ENCODE measurements at places on chromosomes 3 and 15. TPM values are rescaled to one million over a fixed set of nuclear protein-coding genes. Genes with fewer than 3 reads are reported as not detected.

- DNase-seq, result peak; percentile 31
Observed at GRCh38 chr3:61530355-61530754, 31.0 kb upstream of the PTPRG start.

DNA sequence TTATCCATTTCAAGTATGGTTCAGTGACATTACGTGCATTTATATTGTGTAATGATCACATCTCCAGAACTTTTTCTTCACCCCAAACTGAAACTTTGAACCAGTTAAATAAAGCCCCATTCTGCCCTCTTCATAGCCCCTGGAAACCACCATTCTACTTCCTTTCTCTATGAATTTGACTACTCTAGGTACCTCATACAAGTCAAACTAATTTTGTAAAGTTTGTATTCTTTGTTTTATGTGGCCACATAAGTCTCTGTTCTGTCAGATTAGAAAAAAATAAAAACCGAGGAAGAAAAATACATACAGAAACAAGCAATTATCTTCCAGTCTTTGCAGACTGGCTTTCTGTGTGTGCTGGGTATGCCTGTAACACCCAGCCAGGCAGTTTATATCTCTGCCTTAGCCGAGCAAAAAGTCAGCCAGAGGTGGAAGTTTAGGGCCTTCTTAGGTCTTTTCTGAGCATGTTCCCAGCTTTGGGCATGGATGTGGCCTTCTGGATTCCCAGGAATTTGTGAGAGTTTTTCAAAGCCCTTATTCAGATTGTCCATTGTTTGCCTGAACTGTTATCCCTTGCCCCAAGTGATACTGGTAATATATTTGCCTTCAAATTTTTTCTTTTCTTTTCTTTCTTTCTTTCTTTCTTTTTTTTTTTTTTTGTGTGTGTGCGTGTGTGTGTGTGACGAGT is 6.0 kb upstream of the GRAMD1C start:
- DNase-seq, result no peak

- no peak for DNase-seq
Observed at GRCh38 chr3:156059950-156060501, 60.4 kb upstream of the KCNAB1 start.

GRCh38 chr3:43998836-43999727 is 242.6 kb upstream of the TOPAZ1 start:
- no peak for DNase-seq

DNA sequence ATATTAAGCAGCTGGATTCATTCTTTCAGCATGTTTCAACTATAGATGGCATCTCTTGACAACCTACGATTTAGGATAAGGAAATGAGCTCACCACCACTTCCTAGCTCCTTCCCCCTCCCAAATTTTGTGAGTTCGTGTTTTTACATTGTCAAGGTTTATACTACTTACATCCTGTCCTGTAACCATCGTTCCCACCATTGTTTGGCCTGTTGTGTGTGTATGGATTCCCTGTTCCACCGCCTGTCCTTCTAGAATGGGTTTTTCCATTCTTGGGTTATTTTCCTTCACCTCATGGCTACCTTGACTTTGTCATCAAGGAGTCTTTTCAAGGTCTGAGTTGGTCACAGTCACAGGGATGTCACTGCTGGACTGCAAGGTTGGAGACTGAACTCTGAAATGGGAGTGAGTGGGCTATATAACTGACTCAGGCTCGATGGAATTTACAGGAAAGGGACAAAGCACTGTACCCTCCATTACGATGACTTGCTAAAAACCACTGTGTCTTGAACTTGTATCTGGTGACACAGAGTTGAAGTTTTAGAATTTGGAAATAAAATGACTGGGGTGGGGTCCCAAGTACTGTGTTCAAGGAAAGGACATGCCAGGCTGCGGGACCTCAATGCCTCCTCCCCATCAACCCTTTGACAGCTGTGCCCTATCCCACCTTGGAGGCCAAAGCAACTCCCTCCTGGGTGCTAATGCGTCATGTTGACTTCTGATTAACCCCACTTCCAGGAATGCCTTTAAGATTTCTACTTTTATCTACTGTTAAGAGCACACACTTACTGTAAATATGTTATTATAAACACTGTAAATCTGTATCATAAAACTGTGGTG is 66.8 kb upstream of the BLM start:
- DNase-seq, result no peak

GRCh38 chr3:168139947-168140346 is 44.2 kb upstream of the GOLIM4 start:
- DNase-seq, result no peak

GRCh38 chr15:56893364-56893678 is 25.1 kb upstream of the TCF12 start:
- no peak for DNase-seq

GRCh38 chr3:125679258-125679657 is 84.0 kb upstream of the OSBPL11 start:
- DNase-seq, result no peak

DNA sequence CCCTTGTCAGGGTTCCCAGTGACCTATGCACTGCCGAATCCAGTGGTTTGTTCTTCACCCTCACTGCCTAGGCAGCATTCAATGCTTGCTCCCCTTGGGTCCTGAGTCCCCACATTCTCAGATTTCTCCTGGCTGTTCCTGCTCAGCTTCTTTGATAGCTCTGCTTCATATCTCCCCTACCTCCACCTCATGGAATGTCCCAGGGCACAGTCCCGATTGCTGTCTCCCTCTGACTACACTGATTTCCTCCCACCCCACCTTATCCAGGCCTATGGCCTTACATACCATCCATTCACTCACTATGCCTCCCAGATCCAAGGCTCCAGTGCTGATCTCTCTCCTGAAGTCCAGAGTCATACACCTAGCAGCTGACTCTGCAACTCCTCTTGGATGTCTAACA is 1.5 kb upstream of the CDHR4 start:
- no peak for DNase-seq

DNA sequence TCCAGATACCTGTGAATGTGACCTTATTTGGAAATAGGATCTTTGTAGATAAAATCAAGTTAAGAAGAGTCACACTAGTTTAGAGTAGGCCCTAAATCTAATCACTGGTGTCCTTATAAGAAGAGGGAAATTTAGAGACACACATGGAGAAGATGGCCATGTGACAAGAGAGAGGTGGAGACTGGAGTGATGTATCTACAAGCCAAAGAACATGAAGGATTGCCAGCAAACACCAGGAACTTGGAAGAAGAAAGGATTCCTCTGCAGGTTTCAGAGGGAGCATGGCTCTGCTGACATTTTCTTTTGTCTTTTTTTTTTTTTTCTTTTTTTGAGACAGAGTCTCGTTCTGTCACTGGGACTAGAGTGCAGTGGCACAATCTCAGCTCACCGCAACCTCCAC is 20.8 kb downstream of the ARHGEF3 start:
- DNase-seq, result no peak

DNA sequence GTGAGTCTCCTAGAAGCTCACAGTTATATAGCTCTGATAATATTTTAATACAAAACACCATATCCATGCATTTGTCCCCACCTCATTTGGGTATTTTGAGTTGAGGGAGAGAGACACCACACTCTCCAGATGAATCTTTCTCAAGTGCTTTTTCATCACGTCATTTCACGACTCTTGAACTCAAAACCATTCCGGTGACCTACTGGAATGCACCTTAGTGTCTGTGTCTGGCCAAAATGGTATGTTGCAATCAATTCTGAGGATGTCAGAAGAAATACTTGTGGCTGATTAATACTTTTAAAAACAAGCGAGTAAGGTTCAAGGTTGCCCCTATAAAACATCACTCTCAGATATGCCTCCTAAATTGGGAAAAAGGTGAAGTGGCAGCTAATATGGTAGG is 352.6 kb upstream of the ICE2 start:
- no peak for DNase-seq

GRCh38 chr15:31256378-31257265 is 70.0 kb upstream of the KLF13 start:
- DNase-seq, result no peak

GRCh38 chr15:70795311-70795665 is 31.9 kb upstream of the UACA start:
- DNase-seq, result peak; percentile 62

DNA sequence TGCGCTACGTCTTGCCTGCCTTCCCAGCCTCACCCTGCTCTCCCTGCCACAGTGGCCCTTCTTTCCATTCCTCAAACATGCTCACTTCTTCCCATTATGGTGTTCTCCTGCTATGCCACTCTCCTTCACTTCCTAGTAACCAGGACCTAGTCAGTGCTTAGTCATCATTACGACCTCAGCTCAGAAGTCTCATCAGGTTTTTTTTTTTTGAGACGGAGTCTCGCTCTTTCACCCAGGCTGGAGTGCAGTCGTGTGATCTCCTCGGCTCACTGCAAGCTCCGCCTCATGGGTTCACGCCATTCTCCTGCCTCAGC is 149.5 kb downstream of the GREM1 start:
- DNase-seq, result no peak

DNA sequence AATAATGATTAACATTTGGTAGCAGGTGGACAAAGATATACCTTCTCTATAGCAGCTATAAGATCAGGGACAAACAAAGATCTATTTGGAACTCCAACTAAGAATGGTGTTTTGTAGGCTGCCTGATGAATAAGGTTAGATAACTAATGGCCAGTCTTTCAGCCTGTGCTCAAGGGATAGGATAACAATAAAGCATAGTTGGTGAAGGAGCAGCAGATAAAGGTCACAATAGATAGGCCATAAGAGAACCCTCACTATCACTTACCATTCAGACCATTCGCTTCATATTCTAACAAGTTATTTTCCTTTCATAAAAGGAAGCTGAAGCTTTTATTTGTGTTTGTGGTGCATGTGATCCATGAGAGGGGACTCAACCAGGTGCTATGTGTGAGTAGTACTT is 19.8 kb downstream of the EPM2AIP1 start:
- DNase-seq, result no peak

DNA sequence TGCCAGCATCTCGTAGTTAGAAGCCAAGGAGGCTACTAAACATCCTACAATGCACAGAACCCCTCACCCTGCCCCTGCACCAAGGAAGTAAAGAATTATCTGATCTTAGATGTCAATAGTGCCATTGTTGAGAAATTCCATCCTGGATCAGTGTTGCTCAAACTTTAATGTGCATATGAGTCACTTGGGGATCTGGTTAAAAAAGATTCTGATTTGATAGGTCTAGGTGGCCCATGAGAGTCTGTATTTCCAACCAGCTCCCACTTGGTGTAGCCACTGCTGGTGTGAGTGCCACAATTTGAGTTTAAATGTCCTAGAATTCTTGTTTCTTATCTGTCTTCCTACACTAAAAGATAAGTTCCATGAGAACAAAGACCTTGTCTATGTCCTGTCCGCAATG is 43.7 kb downstream of the TMEM45A start:
- DNase-seq, result no peak

- no peak for DNase-seq
Observed at GRCh38 chr15:27742751-27743477, 356.2 kb downstream of the OCA2 start.

- DNase-seq, result no peak
Observed at GRCh38 chr15:36363335-36363734, 216.1 kb upstream of the CDIN1 start.

GRCh38 chr15:74414603-74415338 is 19.0 kb downstream of the SEMA7A start:
- DNase-seq, result no peak

DNA sequence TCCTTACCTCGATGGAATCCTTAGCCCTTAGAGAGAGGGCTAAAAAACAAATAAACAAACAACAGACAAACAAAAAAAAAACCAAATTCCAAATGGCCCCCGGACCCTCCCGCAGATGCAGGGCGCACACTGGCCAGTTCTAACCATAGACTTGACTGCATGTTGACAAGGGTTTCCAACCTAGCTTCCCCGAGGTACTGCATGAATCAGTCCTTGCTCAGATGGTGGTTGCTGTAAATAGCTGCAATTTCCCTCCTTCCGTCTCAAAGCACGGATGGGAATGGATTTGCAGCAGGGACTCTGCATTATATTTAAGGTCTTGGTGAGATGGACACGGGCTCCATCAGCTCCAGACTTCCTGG is 162.8 kb downstream of the CD47 start:
- DNase-seq, result no peak

DNA sequence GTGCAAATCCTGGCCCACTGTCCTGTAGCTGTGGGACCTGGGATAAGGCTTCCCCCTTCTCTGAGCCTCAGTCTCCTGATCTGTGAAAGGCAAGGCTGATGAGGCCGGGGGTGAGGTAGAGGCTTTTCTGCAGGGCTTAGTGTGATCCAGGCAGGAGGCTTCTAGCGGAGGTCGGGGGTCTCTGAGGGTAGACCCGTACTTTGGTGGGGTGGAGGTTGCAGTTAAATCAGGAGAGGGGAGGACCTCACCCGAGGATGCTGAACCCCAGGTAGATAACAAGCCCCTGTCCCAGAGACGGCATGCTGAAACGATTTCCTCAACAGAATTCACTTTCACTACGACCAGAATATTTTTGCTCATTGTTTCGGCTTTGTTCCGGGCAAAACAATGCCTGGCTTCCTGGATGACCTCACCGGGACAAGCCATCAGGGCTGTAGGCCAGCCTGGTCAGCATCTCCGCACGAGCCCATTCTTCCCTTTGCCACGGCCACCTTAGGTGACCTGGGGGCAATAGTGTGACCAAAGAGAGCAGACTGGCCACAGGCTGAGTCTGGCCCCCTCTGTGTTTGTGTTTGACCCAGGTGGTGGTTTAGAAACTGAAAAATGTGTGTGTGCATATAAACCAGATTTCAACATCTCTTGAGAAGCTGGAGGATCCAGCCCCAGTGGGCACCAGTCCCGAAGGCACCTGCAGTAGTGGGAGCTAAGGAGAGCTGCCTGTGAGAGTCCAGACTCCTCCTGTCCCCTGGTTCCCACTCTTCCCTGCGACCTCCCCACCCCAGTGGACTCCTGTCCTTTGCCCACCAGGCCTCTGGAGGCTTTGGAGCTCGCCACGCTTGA is 33.0 kb downstream of the SLC6A6 start:
- DNase-seq, result no peak

- DNase-seq, result no peak
Observed at GRCh38 chr3:78066287-78066686, 1026.4 kb downstream of the ROBO2 start.

- no peak for DNase-seq
Observed at GRCh38 chr15:92365084-92365483, 28.6 kb upstream of the ST8SIA2 start.

- DNase-seq, result no peak
Observed at GRCh38 chr3:69433121-69433968, 47.5 kb upstream of the FRMD4B start.

Gene FGD5
- total RNA-seq, result 14.9 TPM

Gene IL16
- 8.9 TPM for total RNA-seq

Gene TRIM42
- not detected for total RNA-seq

Gene CPLX3
- 0.20 TPM for total RNA-seq

Gene BSN
- 0.39 TPM for total RNA-seq

Gene LCTL
- total RNA-seq, result not detected

Gene HGD
- total RNA-seq, result not detected

Gene CSTA
- total RNA-seq, result 63.8 TPM

Gene CP
- total RNA-seq, result 1.1 TPM

Gene SIN3A
- 44.5 TPM for total RNA-seq

Gene SMARCC1
- total RNA-seq, result 58.6 TPM

Gene SCAMP5
- total RNA-seq, result 3.2 TPM
